Left lobe of liver (tissue), 2 donors: ENCODE measurements at places on chromosomes 11 and 22. TPM values are rescaled to one million over a fixed set of nuclear protein-coding genes. Genes with fewer than 3 reads are reported as not detected.

GRCh38 chr22:31569126-31569525, 72.8 kb downstream of the SFI1 start:
- DNase-seq: no peak

DNA sequence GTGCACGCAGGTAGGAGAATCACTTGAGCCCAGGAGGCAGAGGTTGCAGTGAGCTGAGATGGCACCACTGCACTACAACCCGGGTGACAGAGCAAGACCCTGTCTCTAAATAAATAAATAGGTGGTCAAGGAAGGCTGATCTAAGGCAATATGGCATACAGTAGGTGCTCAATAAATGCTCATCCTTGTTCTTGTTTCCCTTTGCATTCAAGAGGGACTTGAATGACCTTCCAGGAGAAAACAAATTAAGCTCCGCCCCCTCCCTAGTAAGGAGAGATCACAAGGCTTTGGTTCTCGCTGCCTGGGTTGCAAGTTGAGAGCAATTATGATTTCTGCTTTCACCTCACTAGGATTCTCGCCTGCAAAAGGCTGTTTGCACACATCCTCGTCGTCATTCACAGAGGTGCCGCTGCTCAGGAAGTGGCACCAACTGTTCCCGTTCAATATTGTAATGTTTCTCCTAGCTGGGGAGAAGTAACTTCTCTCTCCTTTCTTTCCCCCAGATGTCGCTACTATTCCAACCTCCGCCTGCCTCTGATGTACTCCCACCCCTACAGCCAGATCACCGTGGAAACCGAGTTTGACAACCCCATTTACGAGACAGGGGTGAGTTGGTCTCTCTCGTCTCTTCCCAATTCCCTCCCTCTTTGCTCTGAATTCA, 51.8 kb upstream of the ASPHD2 start:
- DNase-seq: no peak

DNA sequence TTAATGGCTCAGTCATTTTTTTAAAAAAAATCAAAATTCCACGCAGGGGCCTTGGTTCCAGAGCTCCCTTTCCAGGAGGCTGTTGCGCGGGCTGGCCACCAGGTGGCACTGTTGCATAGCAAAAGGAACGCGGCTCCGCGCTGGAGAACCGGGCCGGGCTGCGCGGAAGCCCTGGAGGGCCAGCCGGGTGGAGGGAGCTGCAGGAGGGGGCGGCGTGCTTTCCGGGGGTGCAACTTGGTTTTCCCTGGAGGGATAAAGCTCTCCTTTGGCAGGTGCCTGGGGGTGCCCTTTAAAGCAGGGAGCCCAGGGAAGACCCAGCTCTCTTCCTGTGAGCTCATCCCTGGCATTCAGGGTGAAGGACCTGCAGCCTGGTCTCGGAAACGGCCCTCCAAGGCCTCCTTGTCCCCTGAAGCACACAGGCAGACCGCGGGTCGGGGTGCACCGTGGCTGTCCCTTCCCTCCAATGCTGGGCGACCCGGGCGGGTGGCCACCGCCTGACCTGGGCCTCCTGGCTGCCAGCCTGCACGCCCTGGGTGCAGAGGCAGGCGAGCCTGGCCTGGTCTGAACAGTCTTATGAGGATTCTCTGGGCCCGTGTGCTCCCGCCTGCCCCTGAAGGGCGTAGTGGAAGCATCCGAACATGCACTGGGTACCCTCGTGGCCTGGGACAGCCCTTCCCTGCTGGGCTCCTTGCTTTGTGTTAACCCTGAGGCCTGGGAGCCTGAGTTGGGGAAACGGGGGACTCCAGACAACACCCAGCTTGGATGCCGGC, 23.4 kb downstream of the KRTAP5-5 start:
- DNase-seq: peak; percentile 85

Gene GLYATL1
- 374 TPM for total RNA-seq

Gene POU2AF2
- total RNA-seq: not detected

Gene TKFC
- 176 TPM for total RNA-seq

Gene ZP1
- total RNA-seq: not detected
